Fibroblast of skin of left quadriceps (primary cell): ENCODE measurements at places on chromosomes 6 and 20.
A peak's percentile ranks its signal among the peaks of the same experiment; 100 is the strongest.

DNA sequence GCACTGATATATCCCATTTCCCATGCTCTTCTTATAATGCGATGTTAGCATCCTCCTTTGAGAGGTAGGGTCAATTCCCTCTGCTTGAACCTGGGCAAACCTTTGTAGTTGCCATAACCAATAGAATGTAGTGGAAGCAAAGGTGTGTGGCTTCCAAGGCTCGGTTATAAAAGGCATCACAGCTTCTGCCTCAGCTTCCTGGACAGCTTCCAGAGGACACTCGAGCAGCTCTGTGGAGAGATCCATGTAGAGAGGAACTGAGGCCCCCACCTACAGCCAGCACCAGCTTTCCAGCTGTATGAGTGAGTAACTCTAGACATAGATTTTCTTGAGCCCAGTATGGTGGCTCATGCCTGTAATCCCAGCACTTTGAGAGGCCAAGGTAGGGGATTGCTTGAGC lies 36.7 kb downstream of the FGD2 start:
- DNase-seq = no peak

- DNase-seq = no peak
These were observed 183.6 kb downstream of the FAXC start for GRCh38 chr6:99165838-99166237.

- DNase-seq = no peak
These were observed 84.0 kb upstream of the LRFN2 start for GRCh38 chr6:40671001-40671693.

DNA sequence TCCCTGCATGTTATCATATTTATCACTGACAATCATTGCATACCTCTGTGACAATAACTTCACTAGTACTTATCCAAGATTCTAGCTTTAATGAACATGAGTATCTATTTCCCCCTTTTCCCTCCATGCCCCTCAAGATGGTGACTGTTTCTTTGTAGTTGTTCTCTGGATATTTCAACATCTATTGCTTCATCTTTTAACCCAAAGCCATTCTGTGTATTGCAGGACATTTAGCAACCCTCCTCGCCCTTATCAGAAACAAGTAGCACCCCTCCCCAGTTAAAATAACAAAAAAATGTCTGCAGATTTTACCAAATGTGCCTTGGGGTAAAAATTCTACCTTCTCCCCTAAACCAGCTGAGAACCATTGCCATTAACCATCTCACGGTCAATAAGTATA lies 979.8 kb upstream of the MANEA start:
- no peak for DNase-seq

GRCh38 chr20:34076952-34077351 lies 35.1 kb downstream of the EIF2S2 start:
- DNase-seq = no peak

- no peak for DNase-seq
These were observed 8.1 kb upstream of the SALL4 start for GRCh38 chr20:51810155-51811041.

DNA sequence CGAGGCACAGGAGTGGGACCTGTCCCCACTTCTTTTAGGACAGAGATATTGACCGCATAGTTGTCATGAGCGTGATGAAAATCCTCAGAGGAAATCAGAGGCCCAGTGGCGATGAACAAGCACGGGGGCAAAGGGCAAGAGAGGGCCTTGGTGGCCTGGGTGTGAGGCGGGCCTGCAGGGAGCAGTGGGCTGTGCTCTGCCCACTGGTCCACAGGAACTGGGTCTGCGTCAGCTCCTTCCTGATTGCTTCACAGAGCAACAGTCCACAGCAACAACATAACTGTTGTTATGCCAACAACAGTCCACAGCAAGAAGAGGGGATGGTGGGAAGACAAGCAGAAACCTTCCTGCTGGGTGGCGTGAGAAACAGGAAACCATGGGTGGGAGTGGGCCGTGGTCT lies 335.6 kb downstream of the ZFAND3 start:
- DNase-seq = no peak

DNA sequence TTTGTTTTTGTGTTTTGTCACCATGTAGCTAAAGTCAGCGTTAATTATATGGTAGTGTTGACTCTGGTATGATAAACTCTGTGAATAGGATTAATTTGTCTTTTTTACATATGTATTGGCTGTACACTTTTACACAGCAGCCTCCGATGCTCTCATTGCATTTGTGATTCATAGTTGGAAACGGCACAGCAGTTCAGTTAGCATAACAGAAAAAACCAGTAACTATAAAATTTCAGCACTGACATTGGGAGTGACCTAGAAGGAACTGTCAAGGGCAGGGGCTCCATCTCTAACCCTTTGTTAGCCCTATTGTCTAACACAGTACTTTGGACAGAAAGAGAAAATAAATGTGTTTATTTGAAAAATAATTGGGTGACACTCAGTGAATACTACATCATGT lies 5.6 kb upstream of the BEND6 start:
- DNase-seq = no peak

GRCh38 chr6:34094474-34095135 lies 51.3 kb downstream of the GRM4 start:
- DNase-seq = no peak

DNA sequence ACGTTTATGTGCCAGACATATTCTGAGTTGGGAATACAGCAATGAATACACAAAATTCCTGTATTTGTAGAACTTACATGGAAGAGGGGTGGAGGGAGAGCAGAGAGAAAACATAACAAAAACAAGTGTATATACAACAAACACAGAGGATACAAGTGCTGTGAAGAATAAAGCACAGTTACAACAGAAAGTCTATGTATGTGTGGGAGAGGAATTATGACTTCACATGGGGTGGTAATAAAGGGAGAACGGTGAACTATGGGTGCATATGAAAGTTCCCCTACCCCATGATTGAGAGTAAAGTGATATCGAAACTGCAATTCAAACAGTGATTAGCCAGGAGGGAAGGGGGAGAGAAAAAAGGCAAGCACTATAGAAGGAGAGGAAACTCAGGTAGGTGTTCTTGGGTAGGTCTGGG lies 24.6 kb downstream of the HBS1L start:
- no peak for DNase-seq

DNA sequence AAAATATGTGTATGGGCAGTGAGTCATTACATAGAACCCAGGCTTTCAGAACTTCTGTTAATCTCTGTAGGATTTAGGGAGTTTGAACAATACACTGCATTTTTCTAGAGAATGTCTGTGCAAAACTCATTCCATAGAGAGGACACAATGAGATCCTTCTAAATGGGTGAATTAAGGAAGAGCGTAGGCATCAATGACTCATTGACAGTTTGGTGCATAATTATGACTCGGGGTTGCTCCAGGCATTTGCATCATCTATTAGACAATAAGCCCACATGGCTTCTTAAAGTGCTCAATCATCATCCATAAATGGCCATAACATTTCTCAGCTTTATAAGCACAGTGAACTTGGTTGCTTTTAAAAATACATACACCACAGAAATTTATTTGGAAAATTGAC lies 625.5 kb downstream of the CDH26 start:
- DNase-seq = peak; percentile 9
